ENCODE measurements at places on chromosomes 13 and 19. TPM values are rescaled to one million over a fixed set of nuclear protein-coding genes. Genes with fewer than 3 reads are reported as not detected.

Gene TEX26
- total RNA-seq: not detected

Gene LGI4
- total RNA-seq: 18.4 TPM

Gene PCP2
- not detected for total RNA-seq

Gene PARP4
- total RNA-seq: 17.0 TPM

Gene MEX3D
- 3.1 TPM for total RNA-seq

Gene DACT3
- total RNA-seq: 0.76 TPM

Gene SMIM17
- total RNA-seq: not detected

Gene LGALS13
- total RNA-seq: not detected

Gene PEPD
- 26.3 TPM for total RNA-seq

Gene ZNF546
- total RNA-seq: 3.7 TPM

Gene NR1H2
- total RNA-seq: 118 TPM
